ENCODE measurements at places on chromosomes 3 and 15.
A peak's percentile ranks its signal among the peaks of the same experiment; 100 is the strongest.

DNA sequence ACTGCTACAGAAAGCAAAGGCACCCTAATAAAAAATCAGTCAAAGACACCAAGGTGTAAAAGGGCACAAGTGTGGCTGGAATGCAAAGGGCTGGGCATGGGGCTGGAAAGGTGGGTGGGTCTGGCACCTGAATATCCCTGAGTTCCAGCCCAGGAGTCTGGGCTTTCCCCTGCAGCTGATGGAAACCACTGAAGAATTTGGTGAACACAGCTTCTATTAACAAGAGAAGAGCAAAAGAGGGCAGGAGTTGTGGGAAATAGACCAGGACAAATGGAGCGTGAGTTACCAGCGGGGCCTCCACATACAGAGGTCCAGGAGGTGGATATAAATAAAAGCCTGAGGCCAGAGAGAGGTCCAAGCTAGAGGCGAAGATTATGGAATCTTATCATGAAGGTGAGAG lies 45.1 kb upstream of the TPM1 start:
- DNase-seq: no peak

GRCh38 chr3:115549071-115549470 lies 74.2 kb upstream of the GAP43 start:
- no peak for DNase-seq

DNA sequence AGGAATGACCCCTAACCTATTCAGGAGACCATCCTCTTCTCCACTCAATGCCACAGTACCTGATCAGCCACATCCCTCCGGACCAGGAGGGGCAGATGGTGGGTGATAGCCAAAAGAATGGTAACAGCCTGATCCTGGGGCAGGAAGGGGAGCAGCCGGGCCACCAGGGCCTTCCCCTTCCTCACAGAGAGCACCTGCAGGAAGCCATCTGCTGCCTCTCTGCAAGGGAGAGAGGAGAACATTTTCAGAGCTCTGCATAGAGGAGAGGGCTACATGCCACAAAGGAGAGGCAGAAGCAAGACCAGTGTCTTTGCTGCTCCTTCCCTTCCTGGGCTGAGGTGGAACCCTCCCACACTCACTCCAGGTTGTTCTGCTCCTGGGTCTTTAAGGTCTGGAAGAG lies 5.5 kb upstream of the SPG11 start:
- DNase-seq: no peak

GRCh38 chr15:49946681-49947080 lies 172.4 kb downstream of the ATP8B4 start:
- DNase-seq: no peak

GRCh38 chr3:185933374-185934173 lies 4.2 kb downstream of the TRA2B start:
- no peak for DNase-seq

GRCh38 chr15:100114100-100114499 lies 227.7 kb downstream of the ADAMTS17 start:
- DNase-seq: no peak

DNA sequence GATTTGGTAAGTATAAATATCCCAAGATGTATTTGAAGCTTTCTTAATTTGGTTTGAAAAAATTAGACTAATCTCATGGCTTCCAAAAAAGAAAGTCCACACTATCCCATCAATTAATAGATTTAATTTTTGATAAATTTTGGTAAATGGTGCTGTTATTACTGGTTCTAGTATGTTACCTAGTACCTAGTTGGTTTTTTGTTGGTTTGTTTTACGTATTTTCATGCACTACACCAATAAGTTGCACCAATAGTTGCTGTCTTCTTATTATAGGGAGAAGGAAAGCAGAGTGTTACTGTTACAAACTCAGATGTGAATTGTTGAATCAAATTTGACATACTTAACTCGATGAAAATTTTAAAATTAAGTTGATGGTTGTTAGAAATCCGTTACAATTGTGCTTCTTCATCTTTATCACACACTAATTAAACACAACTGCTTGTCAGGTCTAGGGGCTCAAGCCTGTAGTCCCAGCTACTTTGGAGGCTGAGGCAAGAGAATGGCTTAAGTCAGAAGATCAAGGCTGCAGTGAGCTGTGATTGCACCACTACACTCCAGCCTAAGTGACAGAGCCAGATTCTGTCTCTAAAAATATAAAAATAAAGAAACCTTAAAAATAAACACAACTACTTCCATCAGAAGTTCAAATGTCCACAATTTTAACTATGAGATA lies 23.1 kb upstream of the MBNL1 start:
- no peak for DNase-seq

- DNase-seq: peak; percentile 38
Measured at GRCh38 chr15:40098489-40099261, 10.0 kb downstream of the BMF start.

- DNase-seq: peak; percentile 28
Measured at GRCh38 chr3:101381809-101382208, 61.4 kb upstream of the IMPG2 start.

- no peak for DNase-seq
Measured at GRCh38 chr3:89032346-89033013, 74.9 kb upstream of the EPHA3 start.

GRCh38 chr15:80878867-80879250 lies 99.7 kb downstream of the CEMIP start:
- DNase-seq: no peak

DNA sequence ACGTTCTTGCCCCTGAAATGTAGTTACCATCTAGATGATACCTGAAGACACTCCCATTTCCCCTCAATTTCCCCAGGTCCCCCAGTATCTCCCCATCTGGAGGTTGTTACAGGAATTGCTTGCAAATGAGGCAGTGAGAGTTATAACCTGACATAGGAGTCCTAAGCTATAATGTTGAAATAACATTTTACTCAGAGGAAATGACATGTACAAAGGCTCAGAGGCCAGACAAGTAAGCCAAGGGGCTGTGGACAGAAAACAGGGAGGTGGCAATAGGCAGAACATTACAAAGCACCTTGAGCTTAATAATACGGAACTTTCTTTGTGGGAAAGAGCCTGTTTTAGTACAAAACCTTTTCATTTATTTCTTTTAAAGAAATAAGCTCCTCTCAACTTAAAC lies 171.9 kb downstream of the FRMD5 start:
- no peak for DNase-seq

DNA sequence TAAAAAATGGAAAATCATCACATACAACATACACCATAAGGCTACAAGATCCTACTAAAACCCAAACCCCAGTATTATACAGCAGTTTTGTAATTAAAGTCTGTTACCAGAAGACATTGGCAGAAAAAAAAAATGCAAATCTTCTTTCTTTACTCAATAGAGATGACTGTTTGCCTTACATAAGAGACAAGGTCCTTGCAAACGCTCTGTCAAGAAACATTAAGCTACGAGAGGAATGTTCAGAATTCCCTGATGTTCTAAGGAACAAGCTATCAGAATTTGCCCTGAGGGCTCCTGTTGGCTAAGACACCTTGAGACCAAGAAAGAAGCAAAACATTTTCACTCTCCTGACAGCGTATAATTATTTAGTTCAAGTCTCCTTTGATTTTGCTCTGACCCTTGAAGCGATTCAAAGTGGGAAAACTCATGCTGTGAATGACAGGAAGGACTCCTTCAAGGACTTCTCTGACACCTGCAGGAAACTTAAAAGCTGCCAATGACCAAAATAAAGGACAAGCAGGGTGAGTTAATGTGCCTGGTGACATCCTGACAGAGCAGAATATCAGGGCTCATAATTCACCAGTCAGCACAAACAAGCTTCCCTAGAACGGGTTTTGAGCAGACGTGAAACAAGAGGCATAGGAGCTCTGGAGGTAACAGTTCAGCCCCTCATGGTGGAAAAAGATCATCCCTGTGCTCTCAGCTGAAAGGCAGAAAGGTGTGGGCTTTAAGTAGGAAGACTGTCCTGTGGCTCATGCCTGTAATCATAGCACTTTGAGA lies 2.5 kb downstream of the SCAMP2 start:
- DNase-seq: no peak

- no peak for DNase-seq
Measured at GRCh38 chr3:61252836-61253235, 1.6 kb upstream of the FHIT start.

- peak; percentile 73 for DNase-seq
Measured at GRCh38 chr3:139710212-139710611, 32.4 kb upstream of the NMNAT3 start.

DNA sequence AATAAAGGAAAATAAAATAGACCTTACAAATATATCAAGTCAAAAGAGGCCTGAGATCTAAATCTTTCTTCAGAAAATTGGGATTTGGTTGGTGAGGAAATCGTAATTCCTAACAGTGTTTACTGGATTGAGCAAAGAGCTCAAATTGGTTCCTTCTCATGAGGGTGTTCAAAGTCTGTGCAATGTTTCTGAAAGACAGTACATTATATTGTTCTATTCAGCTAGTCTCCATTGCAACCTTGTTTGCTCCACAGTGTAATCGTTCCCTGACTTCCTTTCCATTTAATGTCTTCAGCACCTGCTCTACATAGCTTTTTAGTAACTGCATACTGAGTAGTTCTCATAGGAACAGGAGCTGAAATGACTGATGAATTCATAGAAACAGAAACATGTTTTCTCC lies 326.8 kb downstream of the SUCLG2 start:
- DNase-seq: no peak

- DNase-seq: no peak
Measured at GRCh38 chr3:153171918-153172317, 9.9 kb downstream of the RAP2B start.

DNA sequence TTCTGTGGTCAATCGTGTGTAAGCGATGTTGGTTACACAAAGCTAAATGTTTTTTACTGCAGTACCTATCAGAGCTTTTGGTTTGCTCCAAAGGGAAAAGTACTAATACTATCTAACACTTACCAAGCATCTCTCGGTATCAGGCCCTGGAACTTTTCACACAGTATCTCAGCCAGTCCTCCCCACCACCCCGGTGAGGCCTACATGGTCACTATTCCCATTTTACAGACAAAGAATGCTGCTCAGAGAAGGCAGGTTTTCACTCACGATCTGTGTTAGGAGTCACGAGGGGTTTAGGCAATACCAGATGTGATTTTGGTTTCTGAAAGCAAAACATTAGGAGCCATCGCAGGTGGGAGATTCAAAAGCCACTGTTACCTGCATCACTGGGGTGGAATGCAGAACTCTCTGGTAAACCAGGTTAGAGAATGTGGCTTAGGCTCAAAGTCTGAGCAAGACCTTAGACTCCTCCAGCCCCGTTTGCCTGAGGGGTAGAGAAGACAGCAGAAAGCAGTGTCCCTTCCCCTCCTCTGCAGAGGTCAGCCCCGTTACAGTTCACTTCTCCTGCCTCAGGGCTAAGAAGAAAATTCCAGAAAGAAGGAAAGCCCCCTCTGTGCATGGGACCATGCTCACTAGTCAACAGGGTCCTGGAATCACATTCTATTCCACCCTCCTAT lies 57.2 kb downstream of the XXYLT1 start:
- no peak for DNase-seq

- DNase-seq: peak; percentile 41
Measured at GRCh38 chr3:68088216-68088615, 433.8 kb upstream of the SUCLG2 start.

GRCh38 chr15:90456236-90456635 lies 68.2 kb downstream of the IQGAP1 start:
- no peak for DNase-seq

DNA sequence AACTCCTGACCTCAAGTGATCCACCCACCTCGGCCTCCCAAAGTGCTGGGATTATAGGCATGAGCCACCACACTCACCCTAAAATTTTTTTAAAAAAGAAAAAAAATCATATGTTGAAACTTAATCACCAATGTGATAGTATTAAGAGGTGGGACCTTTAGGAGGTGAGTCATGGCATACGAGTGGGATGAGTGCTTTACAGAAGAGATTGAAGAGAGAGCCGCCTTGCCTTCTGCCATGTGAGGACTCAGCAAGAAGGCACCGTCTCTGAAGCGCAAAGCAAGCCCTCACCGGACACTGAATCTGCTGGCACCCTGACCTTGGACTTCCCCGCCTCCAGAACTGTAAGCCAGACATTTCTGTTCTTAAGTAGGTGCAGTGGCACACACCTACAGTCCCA lies 5.5 kb downstream of the ARPIN start:
- DNase-seq: no peak

DNA sequence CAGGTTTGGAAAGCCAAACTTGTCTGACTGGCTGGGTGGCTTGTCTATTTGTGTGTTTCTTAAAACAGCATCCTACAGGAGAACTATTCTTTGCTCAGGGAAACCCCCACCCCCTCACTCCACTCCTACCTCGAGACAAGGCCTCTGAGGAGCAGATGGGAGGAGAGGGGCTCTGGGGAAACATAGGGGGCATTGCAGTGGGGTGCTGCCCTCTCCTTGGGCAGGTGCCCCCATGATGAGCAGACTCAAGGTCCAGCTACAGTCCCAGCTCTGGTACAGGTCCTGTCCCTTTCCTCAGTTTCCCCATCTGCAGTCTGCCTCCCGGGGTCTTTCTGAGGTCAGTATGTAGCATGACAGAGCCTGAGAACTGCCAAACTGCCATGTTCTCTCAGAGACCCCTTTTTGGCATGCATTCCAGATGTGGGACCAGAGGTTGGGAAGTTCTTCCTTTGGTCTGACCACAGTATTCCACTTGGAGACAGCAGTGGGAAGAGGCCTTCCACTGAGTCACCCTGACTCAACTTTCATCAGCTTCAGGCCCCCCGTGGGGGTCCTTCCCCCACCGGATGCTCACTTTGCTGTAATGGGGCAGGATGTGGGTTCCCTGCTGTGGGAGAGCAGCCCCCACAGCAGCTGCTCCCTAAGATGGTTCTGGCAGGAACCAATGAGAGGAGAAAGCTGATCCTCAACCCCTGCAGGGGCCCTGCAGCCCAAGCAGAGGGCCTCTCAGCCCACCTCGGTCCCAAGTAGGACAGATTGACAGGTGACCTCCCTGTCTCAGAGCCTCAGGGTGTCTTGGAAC lies 32.3 kb upstream of the CYP11A1 start:
- no peak for DNase-seq

DNA sequence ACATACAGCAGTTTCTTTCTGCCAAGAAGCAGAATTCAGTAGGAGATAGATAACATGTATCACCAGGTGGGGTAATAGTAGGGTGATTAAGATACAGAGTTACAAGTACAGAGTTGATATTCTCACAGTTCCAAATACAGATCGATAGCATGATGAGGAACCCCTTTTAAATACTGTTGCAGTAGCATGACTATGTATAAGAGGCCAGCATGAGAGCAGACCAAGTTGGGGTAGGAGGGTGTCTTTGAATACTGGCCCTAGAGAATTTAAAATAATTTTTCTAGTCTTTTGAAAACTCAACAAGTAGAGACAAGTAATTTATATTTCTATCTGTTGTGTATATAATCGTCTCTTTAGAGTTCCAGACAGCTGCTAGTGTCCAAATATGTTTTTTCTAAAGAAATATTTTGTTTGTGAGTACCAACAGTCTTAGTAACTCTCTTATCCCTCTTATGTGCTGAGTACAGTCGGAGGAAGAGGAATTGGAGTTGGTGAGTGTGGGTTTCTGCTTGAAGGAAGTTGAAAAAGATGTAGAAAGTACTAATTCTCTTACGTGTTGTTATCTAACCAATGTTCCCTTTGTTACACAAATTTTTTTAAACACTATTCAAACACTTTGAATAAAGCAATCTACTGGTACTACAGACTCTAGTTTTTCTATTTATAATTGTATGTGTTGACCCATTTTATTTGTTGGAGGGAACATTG lies 30.2 kb downstream of the LYSMD4 start:
- DNase-seq: no peak

Measured in NCI-H748 treated with DMSO at 0.1 percent for 48 hours (cell line).